ENCODE measurements at places on chromosomes 7 and 10. TPM values are rescaled to one million over a fixed set of nuclear protein-coding genes. Genes with fewer than 3 reads are reported as not detected.

The SLC18A3 gene
- total RNA-seq, result not detected

The FXYD4 gene
- total RNA-seq, result not detected

GRCh38 chr10:10845826-10846503, 171.7 kb upstream of the CELF2 start:
- no peak for DNase-seq

DNA sequence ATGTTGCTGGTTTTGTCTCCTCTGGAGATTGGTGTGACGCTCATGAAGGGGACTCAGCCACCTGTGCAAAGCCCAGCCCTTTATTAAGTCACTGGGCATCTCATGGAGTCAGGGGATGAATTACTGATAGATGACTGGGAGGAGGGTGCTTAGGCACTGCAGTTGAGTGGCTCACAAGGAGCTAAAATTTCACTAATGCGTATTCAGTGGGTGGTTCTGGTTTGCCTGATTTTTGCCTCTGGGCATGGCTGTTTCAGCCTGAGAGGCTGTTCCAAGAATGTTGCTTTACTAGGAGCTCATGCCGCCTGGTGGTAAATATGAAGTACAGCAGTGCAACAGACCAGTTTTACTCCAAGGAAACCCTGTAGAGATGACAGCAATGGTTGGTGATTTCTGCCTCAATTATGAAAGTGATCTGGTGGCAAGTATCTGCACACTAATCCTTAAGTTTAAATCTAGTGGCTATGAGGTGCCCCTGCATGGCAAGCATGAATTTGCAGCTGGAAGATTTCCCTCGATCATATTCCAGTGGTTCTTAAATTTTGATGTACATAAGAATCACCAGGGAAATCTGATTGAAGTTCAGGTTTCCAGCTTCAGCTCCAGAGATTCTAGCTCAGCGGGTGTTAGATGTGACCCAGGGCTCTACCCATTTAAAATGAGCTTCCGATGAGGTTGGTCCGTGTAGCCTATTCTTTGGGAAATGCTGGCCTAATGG, 19.9 kb downstream of the ACTA2 start:
- DNase-seq, result peak; percentile 92

- no peak for DNase-seq
These were observed 178.0 kb downstream of the JCAD start for GRCh38 chr10:29881336-29881771.

The NANOS1 gene
- 0.79 TPM for total RNA-seq

The RNF133 gene
- 0.26 TPM for total RNA-seq

DNA sequence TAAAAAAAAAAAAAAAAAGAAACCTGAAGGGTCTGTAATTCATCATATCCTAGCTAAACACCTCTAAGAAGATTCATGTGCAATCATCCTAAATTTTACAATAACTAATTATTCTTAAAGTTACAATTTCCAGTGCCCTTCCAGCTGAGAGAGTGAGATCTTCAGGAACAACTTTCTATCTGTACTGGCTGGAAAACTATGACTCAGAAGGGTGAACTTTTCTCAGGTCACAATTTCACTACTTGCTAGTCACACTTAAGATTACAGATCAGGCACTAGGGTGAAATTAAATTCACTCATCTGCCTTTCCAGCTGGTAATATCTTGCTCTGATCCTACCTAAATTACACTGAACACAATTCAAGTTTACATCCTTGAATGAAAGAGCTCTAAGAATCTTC, 158.8 kb downstream of the ANK3 start:
- DNase-seq, result peak; percentile 50

- no peak for DNase-seq
These were observed 16.0 kb downstream of the MNX1 start for GRCh38 chr7:156994417-156994816.

GRCh38 chr7:118938845-118939244, 714.3 kb downstream of the ANKRD7 start:
- no peak for DNase-seq

GRCh38 chr7:143012409-143012808, 14.5 kb downstream of the OR9A2 start:
- DNase-seq, result no peak

DNA sequence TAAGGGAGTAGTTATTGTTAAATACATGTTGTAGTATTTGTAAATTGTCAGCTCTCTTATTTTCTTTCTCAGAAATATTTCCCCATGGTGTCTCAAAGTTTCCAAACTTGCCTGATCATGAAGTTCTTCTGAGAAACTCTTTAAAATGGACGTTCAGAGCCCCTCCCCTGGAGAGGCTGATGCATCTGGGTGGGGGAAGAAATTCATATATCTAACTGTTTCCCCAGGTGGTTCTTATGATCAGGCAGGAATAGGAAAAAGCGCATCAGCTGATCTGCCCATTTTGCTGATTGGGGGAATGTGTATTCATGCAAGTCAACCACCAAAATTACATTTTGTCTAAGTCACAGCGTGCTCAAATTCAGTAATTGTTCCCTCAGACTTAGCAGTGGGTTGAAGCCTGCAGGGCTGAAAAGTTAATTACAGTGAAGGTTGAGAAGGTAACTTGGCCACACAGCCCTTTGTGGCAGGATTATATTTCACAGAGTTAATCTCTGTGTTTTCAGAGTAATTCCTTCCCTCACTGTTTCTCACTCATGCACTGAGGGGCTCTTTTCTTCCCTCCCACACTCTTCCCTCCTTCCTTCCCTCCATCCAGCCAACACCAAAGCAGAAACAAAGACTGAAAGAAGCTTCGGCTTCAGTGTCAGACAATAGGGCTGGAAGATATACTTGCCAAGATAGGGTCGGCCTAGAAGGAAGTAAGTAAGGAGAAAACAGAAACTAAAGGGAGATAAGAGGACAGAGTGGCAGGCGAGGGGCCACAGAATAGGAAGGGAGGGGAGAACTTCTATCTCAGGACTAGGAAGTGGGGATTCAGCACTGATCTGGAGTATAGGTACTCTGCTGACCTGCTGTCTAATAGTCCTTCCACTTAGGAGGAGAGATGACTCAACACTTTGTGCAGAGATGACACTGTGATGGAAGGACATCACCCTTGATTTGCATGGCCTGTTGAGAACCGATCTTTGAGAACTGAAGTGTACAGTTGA, 50.5 kb upstream of the STARD3NL start:
- no peak for DNase-seq

The TSPAN33 gene
- 1.7 TPM for total RNA-seq

DNA sequence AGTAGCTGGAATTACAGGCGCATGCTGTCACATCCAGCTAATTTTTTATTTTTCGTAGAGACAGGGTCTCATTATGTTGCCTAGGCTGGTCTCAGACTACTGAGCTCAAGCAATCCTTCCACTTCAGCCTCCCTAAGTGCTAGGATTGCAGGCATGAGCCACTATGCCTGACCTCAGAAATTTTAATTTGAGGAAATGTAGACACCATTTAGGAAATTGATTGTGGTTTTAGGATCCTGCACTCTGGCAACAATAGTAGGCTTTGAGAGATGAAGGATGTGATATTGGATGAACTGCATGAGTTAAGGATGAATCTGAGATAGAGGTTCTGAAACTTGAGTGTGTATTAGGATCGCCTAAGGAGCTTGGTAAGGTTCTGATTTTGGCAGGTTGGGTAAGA, 66.5 kb downstream of the PPP1R9A start:
- DNase-seq, result no peak

- peak; percentile 57 for DNase-seq
These were observed 20.5 kb upstream of the PITRM1 start for GRCh38 chr10:3192856-3193635.

GRCh38 chr7:96090756-96091155, 231.1 kb downstream of the SLC25A13 start:
- no peak for DNase-seq

Data from bronchial epithelial cell (primary cell).